Neural crest cell (in vitro differentiated cells): ENCODE measurements at places on chromosomes 13 and 19. TPM values are rescaled to one million over a fixed set of nuclear protein-coding genes. Genes with fewer than 3 reads are reported as not detected.
A peak's percentile ranks its signal among the peaks of the same experiment; 100 is the strongest.

The ZNF562 gene
- total RNA-seq = 23.3 and 25.8 TPM in 2 replicates

- no peak for DNase-seq
These were observed 3.5 kb upstream of the LHB start for GRCh38 chr19:49020342-49020741.

DNA sequence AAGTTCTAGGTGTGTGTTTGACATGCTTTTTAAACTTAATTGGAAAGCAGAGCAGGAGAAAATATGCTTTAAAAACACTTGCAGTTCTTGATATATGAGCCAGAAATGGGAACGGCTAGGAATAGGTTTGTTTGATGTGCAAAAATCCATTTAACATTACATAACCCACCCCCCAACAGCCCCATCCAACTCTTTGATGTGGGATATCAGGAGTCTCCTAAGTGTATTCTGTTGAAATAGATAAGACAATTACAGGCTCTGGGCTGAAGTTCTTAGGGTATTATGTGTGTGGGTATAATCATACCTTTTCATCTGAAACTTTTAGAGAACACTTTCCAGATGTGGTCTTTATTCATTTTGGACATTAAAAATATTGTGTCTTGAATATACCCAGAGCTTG lies 240.4 kb upstream of the CSNK1A1L start:
- no peak for DNase-seq

GRCh38 chr19:49894011-49894664 lies 2.5 kb downstream of the IL4I1 start:
- no peak for DNase-seq

GRCh38 chr19:11887611-11888531 lies at the start of gene ZNF69:
ZNF69 (plus strand) TSS chr19:11887782; CDS start chr19:11887924, 142 bp downstream.
- peak; percentile 90 for DNase-seq

GRCh38 chr13:108268466-108269112 lies 929 bp upstream of the TNFSF13B start:
- no peak for DNase-seq

GRCh38 chr19:23343434-23344010 lies 51.7 kb downstream of the ZNF91 start:
- DNase-seq = no peak

DNA sequence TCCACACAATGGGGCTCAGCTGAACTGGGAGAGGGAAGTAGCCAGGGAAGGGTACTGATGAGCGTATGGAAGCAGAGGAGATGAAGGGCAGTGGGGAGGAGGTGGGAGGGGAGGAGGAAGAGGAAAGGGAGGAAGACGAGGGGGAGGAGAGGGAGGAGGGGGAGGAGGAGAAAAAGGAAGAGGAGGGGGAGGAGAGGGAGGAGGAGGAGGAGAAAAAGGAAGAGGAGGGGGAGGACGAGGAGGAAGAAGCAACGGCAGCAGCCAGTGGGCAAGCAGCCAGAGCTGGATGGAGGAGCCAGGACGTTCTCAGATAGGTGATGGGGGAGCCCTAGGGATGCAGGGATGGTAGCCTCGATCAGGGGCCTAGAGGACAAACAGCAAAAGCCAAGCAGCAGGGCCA lies 5.6 kb downstream of the CERS4 start:
- no peak for DNase-seq

GRCh38 chr13:99470027-99470426 lies 31.2 kb upstream of the TM9SF2 start:
- DNase-seq = no peak

GRCh38 chr13:99296398-99296797 lies 10.8 kb downstream of the GPR183 start:
- no peak for DNase-seq

GRCh38 chr19:6801485-6802086 lies 29.1 kb downstream of the VAV1 start:
- DNase-seq = no peak

DNA sequence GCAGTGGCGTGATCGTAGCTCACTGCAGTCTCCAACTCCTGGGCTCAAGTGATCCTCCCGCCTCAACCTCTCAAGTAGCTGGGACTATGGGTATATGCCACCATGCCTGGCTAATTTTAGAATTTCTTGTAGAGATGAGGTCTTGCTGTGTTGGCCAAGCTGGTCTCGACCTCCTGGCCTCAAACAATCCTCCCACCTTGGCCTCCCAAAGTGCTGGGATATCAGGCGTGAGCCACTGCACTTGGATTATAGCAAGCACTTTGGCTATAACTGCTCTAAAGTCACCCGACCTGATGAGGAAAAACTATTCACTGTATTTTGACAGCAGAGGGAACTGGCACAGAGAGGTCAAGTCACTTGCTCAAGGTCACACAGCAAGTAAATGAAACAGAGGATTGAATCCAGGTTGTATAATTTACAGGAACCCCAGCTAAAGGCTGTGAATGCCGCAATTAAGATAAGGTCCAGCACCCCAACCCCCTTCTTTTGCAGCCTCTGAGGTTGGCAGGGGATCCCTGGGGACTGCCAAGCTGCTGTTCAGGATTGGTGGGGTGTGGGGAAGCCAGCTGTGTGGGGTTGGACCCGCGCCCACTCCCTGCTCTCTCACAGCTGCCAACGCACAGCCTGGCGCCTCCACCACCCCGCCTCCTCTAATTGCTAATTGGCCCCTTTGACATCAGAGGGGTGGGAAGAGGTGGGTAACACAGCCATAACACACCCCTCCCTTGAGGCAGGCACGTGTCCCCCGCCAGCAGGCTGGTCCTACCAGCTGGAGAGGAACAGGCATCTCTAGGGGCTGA lies 6.0 kb downstream of the TMIGD2 start:
- DNase-seq = no peak

The FGF22 gene
- total RNA-seq = 0.51 and 0.84 TPM in 2 replicates

- DNase-seq = no peak
These were observed 6.0 kb downstream of the PVR start for GRCh38 chr19:44649578-44650145.

DNA sequence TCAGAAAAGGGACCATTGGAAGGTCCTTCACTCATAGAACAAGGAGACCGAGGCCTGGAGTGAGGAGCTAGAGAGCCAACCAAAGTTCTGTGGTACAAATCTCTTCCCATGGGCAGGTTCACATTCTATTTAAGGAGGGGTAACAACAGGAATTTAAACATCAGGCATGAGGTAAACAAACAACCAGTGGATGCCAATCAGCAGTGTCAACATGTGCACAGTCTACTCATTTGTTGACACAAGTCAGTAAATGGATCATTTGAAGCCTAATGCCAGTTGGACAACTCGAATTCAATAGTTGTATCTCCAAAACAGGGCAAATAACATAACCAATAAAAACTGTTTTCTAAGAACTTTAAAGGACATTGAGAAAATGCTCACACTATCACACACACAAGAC lies 6.3 kb upstream of the DOCK9 start:
- no peak for DNase-seq

The LRRC8E gene
- 0.51 and 1.0 TPM in 2 replicates for total RNA-seq

The RUBCNL gene
- total RNA-seq = 29.7 and 36.4 TPM in 2 replicates

DNA sequence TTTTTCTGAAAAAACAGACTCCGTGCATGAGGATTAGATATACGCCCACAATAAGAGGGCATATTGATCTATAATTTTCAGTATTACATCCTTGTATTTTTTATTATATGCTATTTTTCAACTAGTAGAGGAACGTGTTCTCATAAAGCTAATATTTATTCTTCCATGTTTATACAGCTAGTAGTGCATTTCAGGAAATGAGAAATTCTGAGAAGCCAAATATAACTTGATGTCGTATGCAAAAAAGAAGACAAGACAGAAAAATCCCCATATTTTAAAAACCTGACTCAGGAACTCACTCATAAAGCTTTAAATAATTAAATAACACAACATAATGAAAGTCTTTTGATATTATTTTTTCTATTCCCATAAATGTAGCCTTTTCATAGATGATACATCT lies 308.6 kb downstream of the ENOX1 start:
- DNase-seq = no peak

DNA sequence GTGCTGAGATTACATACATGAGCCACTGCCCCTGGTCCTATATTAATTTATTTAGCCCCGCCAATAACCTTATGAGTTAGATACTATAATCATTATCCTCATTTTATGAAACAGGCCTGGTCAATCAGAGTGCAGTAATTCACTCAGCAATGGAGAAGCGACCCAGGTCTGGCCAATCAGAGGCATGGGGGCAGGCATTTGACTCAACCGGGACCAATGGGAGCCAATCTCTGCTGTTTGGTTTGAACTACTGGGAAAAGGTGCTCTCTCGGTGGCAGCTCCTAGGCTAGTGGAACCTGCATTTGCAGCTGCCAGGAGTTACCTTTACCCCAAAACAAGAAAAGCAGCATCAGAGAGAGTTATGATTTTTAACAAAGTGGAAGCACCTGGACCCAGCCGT lies 6.6 kb downstream of the SIRT2 start:
- DNase-seq = no peak

DNA sequence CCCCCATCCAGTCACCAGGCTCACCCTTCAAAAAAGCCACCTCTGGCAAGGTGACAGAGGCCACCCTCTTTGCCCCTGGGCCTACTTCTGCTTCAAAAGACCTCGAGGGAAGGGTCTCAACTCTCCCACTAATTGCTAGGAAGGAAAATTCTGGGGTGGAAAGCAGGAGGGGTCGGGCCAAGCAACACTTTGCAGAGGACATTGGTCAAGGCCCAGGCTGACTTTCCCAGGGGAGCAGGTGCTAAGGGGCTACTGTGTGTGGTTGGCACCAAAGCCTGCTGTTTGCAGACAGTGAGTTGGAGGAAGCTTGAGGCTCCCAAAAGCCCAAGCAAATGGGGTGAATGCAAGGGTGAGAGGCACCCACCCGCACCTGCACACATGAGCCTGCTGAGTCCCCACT lies 28.6 kb upstream of the VSTM2B start:
- no peak for DNase-seq

DNA sequence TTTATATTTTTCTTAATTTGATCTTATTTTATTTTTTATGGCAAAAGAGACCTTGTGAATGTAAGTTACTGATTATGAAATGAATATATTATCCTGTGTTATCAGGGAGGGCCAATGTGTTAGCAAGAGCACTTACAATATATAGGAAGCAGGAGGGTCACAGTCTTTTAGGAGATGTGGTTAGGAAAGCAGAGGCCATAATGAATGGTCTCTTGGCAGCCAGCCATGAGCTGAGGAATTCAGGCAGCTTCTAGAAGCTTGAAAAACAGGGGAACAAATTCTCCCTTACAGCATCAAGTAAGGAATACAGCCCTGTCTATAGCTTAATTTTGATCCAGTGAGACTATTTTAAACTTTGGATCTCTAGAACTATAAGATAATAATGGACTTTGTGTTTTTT lies 2374.6 kb downstream of the PCDH9 start:
- DNase-seq = no peak

DNA sequence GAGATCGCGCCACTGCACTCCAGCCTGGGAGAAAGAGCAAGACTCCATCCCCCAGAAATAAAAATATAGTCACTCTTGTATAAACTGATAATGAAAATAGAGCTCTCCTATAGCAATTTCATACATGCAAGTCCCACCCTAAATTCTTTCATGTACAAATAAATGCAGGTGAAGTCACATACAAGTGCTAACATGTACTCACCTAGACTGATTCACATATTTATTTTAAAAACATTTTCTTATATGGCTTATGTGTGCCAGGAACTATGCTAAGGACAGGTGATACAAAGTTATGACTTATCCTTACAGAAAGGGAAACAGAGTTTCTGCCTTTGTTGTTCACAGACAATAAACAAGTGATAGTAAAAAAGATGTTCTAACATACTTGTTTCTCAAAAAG lies 32.0 kb downstream of the USP12 start:
- DNase-seq = no peak

GRCh38 chr13:93147946-93148345 lies 78.7 kb upstream of the GPC6 start:
- DNase-seq = no peak

- DNase-seq = no peak
These were observed at the start of gene UTP14C for GRCh38 chr13:52024481-52024880. UTP14C (plus strand) TSS chr13:52024691; CDS start chr13:52028805, 4,114 bp downstream.

DNA sequence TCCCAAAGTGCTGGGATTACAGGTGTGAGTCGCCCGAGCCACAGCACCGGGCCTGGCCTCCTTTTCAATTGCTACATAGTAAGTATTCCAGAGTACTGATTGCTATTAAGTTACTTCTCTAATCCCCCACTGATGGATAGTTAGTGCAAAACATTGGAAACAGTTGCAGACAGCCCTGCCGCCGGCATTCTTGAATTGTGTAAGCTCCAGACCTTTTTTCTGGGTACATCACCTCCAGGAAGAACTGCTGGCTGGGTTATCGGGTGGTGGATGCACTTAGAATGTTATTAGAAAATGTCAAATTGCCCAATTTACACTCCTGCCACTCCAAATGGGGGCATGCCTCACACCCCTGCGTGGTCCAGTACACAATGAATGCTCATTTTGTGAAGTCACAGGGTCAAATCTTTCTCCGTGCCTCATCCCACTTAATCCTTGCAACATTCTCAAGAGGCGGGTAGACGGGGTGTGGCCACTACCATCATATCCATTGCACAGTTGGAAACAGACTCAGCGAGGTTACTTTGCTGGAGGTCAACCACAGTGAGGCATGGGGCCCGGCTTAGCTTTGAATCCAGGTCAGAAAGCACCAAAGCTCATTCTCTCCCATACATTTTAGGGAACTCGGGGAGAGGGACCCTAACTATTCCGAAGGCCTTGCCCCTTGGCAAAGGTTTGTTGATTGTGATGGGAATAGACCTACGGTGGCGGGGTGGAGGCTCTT lies 1.0 kb upstream of the KDM4B start:
- DNase-seq = no peak

The KIR2DL1 gene
- total RNA-seq = not detected in 2 replicates

The ZNF699 gene
- 6.7 and 7.3 TPM in 2 replicates for total RNA-seq

GRCh38 chr13:45393941-45394570 lies 24.1 kb downstream of the SLC25A30 start:
- DNase-seq = no peak

GRCh38 chr13:36190771-36191170 lies 23.6 kb downstream of the SOHLH2 start:
- no peak for DNase-seq

- DNase-seq = no peak
These were observed 909 bp downstream of the RFXANK start for GRCh38 chr19:19192910-19193423.

DNA sequence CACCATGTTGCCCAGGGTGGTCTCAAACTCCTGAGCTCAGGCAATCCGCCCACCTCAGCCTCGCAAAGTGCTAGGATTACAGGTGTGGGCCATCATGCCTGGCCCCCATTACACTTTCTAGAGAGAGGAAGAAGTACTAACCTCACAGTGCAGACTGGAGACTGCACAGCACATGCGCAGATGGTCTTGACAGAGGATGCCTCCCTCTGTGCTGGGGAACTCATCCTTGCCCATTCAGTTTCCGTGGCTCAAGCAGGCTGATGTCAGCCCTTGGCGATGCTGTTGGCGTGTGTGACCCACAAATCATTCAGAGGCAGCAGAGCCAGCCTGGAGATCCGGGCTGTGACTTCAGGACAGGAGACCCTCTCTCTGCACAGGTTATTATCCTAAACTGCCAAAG lies 14.6 kb upstream of the FFAR2 start:
- DNase-seq = no peak

The MUC16 gene
- total RNA-seq = 0.02 TPM in 1 of 2 replicates, not detected in the other

GRCh38 chr13:85419611-85420010 lies 379.6 kb downstream of the SLITRK6 start:
- no peak for DNase-seq

GRCh38 chr13:104766319-104766718 lies 1700.1 kb upstream of the SLC10A2 start:
- DNase-seq = no peak

The KLK12 gene
- total RNA-seq = not detected in 2 replicates

The KLK13 gene
- not detected in 2 replicates for total RNA-seq

- no peak for DNase-seq
These were observed 163.6 kb downstream of the FGF9 start for GRCh38 chr13:21834521-21834920.

- DNase-seq = no peak
These were observed 42.1 kb downstream of the ZNF146 start for GRCh38 chr19:36256853-36257519.

The ZSCAN5B gene
- total RNA-seq = not detected in 2 replicates
